ENCODE measurements at places on chromosomes 5 and 9. TPM values are rescaled to one million over a fixed set of nuclear protein-coding genes. Genes with fewer than 3 reads are reported as not detected.
A peak's percentile ranks its signal among the peaks of the same experiment; 100 is the strongest.

Gene SLC46A2
- total RNA-seq: 0.07 TPM

Gene IFNK
- total RNA-seq: not detected

Gene PAXX
- 44.1 TPM for total RNA-seq

Gene AIF1L
- 106 TPM for total RNA-seq

Gene SPRY4
- total RNA-seq: 140 TPM

Gene ISL1
- total RNA-seq: not detected

Gene RNF208
- 14.8 TPM for total RNA-seq

Gene LCNL1
- 0.34 TPM for total RNA-seq

Gene ROPN1L
- not detected for total RNA-seq

Gene ORM2
- 1.6 TPM for total RNA-seq

- no peak for DNase-seq
Observed at GRCh38 chr5:88875341-88876234, 7.4 kb downstream of the MEF2C start.

DNA sequence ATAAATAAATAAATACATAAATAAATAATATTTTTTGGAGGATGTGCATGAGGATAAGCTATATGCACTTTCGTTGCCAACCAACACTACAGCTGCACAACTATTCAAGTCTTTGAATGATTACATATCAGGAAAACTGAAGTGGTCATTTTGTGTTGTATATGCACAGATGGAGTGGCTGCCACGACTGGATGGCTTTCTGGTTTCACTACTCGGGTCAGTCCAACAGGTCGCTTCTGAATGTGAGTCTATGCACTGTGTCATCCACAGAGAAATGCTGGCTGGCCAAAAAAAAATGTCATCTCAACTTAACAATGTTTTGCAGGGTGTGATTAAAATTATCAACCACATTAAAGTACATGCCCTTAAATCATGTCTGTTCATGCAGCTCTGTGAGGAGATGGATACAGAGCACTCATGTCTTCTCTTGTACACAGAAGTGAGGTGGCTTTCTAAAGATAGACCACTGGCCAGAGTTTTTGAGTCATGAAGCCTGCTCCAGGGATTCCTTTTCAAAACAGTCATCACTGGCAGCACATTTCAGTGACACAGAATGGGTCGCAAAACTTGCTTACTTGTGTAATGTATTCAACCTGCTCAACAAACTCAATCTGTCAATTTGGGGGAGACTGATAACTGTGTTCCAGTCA is 589.8 kb upstream of the CYLC2 start:
- no peak for DNase-seq

GRCh38 chr5:29780401-29780800 is 1413.1 kb upstream of the CDH6 start:
- no peak for DNase-seq

DNA sequence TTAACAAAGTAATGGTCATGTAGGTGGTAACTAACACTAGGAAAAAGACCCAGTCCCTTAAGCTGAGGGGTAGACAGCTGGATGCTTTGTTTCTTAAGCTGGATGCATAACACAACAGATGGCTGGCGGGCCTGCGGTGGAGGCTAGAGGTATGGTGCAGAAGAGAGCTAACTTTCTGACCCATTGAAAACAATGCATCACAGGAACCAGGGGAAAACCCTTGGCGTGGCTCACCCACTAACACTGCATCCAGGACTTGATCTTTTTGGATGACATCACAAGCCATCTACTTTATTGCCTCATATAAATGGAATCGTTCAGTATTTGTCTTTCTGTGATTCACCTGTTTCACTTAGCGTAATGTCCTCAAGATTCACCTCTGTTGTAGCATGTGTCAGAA is 138.7 kb downstream of the AUH start:
- no peak for DNase-seq

- no peak for DNase-seq
Observed at GRCh38 chr5:14166437-14166836, 23.3 kb downstream of the TRIO start.

- DNase-seq: no peak
Observed at GRCh38 chr9:23728736-23729135, 97.3 kb downstream of the ELAVL2 start.

- no peak for DNase-seq
Observed at GRCh38 chr5:40223884-40224402, 455.8 kb upstream of the PTGER4 start.

GRCh38 chr5:43303242-43303641 is 10.0 kb downstream of the HMGCS1 start:
- no peak for DNase-seq

DNA sequence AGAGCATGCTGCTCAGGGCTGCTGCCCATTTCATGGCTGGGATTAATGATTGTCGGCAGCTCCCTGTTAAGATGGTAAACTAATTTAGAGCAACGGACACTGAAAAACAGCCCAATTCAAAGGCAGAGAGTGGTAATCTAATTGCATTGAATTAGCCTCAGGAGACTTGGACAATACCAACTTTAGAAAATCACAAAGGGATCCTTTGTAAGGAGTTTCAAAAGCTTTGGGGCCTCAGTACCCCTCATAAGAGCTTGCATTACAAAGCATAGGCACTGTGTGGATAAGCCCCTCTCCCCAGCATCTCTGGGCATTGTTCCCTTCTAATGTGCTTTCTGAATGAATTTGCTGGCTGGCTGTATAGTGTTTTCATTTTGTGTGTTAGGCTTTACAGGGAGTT is 6.7 kb downstream of the GLRA1 start:
- DNase-seq: no peak

DNA sequence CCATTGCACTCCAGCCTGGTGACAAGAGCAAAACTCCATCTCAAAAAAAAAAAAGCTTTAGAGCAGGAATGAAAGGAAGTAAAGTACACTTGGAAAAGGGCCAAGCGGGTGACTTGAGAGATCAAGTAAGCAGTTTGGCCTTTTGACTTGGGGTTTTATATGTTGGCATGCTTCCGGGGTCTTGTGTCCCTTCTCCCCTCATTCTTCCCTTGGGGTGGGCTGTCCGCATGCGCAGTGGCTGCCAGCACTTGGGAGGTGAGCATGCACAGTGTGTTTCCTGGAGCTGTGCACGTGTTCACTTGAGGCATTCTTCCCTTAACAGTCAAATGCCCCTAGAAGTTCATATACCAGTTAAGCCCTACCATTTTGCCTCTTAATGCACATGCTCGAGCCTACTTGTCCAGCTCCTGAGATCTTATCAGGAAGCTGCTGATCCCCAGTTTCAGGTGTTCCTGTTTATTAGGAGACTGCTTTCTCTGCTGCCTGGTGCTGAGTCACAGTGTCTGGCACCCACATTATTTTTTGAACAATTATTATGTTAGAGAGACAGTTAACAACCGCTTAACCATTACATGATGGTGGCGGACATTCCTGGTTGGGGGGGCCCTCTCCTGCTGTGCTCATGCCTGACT is 32.6 kb upstream of the PRRC2B start:
- peak; percentile 3 for DNase-seq

DNA sequence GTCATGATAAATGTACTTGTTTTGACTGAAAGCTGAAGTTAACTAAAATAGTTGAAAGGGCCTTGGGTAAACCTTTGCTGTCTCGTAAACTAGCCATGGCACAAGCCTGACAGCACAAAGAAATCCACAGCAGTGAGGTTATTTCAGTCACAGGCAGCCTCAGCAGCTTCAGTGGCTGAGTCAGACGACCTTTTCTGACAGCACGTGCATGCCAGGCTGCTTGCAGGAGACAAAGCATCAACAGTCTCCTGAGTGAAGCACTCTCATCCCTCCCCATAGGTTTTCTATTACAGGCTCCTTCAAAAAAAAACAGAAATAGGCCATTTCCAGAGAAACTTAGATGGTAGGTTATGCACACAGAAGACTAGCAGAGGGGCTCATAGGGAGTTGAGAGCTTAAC is 34.6 kb downstream of the OXCT1 start:
- DNase-seq: peak; percentile 11
